ENCODE measurements at places on chromosomes 6 and 20. TPM values are rescaled to one million over a fixed set of nuclear protein-coding genes. Genes with fewer than 3 reads are reported as not detected.

The MDFI gene
- 57.0 TPM for polyA plus RNA-seq

The PTK7 gene
- 53.6 TPM for polyA plus RNA-seq

The ARID1B gene
- polyA plus RNA-seq = 76.6 TPM

The DLK2 gene
- 1.9 TPM for polyA plus RNA-seq

The ELOVL4 gene
- polyA plus RNA-seq = 1.4 TPM

The SLC22A3 gene
- 8.7 TPM for polyA plus RNA-seq

The PHF10 gene
- 71.2 TPM for polyA plus RNA-seq

The OPRM1 gene
- not detected for polyA plus RNA-seq

The ABHD16A gene
- 54.6 TPM for polyA plus RNA-seq

The TGM2 gene
- polyA plus RNA-seq = 14.9 TPM

The BPIFB4 gene
- polyA plus RNA-seq = 0.23 TPM

The CNKSR3 gene
- polyA plus RNA-seq = 16.7 TPM

The TCF15 gene
- polyA plus RNA-seq = 4.5 TPM

The PERP gene
- 2.3 TPM for polyA plus RNA-seq

The TEAD3 gene
- 74.7 TPM for polyA plus RNA-seq

The SPATS1 gene
- polyA plus RNA-seq = not detected

The HLA-DOB gene
- polyA plus RNA-seq = not detected

The COL10A1 gene
- polyA plus RNA-seq = 0.18 TPM

The SMOC2 gene
- polyA plus RNA-seq = 56.2 TPM

The NAA20 gene
- polyA plus RNA-seq = 59.3 TPM

The LY6G6D gene
- not detected for polyA plus RNA-seq

The CDS2 gene
- polyA plus RNA-seq = 19.3 TPM

The LBP gene
- not detected for polyA plus RNA-seq

The APOM gene
- polyA plus RNA-seq = 3.3 TPM

The RTEL1 gene
- polyA plus RNA-seq = 12.2 TPM

The WFDC12 gene
- not detected for polyA plus RNA-seq

The BACH2 gene
- polyA plus RNA-seq = 6.0 TPM

The KIAA0408 gene
- polyA plus RNA-seq = 15.4 TPM

The TFAP2D gene
- polyA plus RNA-seq = not detected

The LHFPL5 gene
- not detected for polyA plus RNA-seq

The KCNQ5 gene
- polyA plus RNA-seq = 0.76 TPM

The STMND1 gene
- not detected for polyA plus RNA-seq

The PSORS1C2 gene
- polyA plus RNA-seq = not detected

The SLC22A16 gene
- 0.45 TPM for polyA plus RNA-seq

The BEND6 gene
- 0.43 TPM for polyA plus RNA-seq

The RAB44 gene
- polyA plus RNA-seq = 0.12 TPM

The TUBB2B gene
- polyA plus RNA-seq = 57.5 TPM

The CLDN20 gene
- polyA plus RNA-seq = 0.54 TPM

The SIGLEC1 gene
- 4.6 TPM for polyA plus RNA-seq

The ABT1 gene
- polyA plus RNA-seq = 10.4 TPM

The CD24 gene
- polyA plus RNA-seq = 7.0 TPM

The CCM2L gene
- polyA plus RNA-seq = 6.8 TPM

The ADAT2 gene
- 9.7 TPM for polyA plus RNA-seq

The NMBR gene
- polyA plus RNA-seq = 0.14 TPM

The CRISP3 gene
- 0.14 TPM for polyA plus RNA-seq

The SLC35F1 gene
- polyA plus RNA-seq = 1.3 TPM

The HEY2 gene
- polyA plus RNA-seq = 10.9 TPM

The BMP7 gene
- polyA plus RNA-seq = 4.6 TPM

The SHLD1 gene
- polyA plus RNA-seq = 6.8 TPM

The HLA-DRB5 gene
- polyA plus RNA-seq = 9.5 TPM

The QKI gene
- polyA plus RNA-seq = 230 TPM

The PKIB gene
- polyA plus RNA-seq = 0.44 TPM

The FAM229B gene
- polyA plus RNA-seq = 14.4 TPM

The CYP24A1 gene
- polyA plus RNA-seq = 0.88 TPM

The RAET1L gene
- polyA plus RNA-seq = not detected

The GSTA1 gene
- polyA plus RNA-seq = not detected

The RIMS4 gene
- 9.0 TPM for polyA plus RNA-seq

The FUT9 gene
- 0.17 TPM for polyA plus RNA-seq
